ENCODE measurements at places on chromosomes 6 and 20.
A peak's percentile ranks its signal among the peaks of the same experiment; 100 is the strongest.

DNA sequence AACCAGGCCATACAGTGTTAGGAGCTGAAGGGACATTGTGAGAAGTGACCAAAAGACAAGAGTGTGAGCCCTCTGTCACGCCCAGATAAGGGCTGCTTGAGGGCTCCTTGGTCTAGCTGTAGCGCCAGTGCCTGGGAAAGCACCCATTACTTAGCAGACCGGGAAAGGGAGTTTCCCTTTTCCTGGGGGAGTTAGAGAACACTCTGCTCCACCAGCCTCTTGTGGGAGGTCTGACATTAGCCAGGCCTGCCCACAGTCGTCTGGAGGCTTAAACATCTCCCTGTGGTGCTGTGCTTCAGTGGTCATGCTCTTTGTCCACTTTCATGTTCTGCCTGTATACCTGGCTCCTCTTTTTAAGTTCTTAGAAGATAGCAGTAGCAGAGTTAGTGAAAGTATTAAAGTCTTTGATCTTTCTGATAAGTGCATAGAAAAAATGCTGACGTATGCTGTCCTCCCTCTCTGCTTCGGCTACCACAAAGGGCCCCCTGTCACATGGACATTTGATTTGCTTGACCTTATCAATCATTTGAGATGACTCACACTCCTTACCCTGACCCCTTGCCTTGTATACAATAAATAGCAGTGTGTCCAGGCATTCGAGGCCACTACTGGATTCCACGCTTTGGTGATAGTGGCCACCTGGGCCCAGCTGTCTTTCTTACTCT is 201.5 kb upstream of the ECI2 start:
- peak; percentile 80 for DNase-seq

DNA sequence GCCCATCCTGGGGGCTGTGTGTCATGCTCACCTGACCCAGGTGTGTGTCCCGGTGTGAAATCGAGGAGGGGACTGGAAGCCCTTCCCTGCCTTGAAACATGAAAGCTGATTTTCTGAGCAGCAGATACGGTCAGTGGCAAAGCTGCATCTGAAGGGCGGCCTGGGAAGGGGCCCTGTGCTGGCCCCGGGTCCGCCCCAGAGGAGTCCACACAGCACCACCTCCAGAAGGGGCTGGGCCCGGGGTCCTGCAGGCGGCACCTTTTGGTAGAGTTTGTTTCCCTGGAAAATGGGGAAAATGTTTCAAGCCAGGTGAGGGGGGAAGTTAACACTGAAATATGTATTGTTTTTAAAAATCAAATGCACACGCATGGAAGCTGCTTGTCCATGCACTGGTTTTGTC is 20.8 kb downstream of the UCKL1 start:
- no peak for DNase-seq

DNA sequence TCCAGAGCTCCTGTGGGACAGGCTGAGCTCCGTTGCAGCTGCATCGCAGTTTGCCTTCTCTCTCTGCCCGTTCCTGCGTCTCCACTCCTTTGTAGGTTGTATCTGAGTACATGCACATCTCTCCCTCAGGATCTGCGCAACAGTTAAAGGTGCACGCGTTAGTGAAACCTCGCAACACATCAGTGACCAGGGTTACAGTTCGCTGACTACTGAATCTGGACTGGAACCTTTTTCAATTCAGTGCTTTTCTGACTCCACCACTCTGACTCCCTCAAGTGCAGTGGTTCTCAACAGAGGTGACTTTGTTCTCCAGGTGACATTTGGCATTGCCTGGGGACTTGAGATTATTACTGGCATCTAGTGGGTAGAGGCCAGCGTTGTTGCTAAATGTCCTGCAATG is 44.0 kb downstream of the UST start:
- no peak for DNase-seq

DNA sequence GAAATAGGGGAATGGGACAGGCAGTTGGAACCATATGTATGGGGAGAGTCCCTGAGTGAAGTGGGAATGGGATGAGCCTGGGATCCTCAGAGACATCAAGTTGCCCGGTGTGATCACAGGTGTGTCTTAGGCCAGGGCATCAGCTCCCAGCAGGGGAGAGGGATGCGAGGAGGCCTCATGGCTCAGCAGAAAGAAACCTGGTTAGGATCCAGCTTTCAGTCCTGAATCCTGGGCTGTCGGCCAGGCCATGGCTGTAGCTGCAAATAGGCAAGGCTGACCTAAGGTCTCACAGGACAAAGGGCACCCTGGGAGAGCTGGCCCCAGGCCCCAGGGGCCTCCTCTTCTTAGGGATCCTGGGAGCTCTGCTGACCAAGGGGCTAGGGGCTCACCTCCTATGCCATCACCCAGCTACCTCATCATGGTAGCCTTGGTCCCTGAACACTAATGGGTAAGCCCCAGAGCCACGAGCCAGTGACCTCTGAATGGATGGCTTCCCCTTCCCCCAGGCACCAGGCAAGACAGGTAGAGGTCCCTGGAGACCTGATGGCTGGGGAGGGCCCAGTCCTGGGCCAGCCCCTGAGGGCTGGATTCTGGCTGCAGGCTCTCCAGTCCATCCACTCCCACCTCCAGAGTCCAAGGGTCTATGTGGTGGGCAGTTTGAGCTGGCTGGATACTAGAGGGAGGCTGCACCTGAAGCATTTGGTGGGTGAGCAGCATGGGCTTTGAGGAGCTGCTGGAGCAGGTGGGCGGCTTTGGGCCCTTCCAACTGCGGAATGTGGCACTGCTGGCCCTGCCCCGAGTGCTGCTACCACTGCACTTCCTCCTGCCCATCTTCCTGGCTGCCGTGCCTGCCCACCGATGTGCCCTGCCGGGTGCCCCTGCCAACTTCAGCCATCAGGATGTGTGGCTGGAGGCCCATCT is at the start of gene SLC22A7:
Gene SLC22A7, plus strand, starts transcription at position 617 of the 921 bp plus-strand sequence. Its CDS starts 99 bp downstream, at position 716.
- no peak for DNase-seq

DNA sequence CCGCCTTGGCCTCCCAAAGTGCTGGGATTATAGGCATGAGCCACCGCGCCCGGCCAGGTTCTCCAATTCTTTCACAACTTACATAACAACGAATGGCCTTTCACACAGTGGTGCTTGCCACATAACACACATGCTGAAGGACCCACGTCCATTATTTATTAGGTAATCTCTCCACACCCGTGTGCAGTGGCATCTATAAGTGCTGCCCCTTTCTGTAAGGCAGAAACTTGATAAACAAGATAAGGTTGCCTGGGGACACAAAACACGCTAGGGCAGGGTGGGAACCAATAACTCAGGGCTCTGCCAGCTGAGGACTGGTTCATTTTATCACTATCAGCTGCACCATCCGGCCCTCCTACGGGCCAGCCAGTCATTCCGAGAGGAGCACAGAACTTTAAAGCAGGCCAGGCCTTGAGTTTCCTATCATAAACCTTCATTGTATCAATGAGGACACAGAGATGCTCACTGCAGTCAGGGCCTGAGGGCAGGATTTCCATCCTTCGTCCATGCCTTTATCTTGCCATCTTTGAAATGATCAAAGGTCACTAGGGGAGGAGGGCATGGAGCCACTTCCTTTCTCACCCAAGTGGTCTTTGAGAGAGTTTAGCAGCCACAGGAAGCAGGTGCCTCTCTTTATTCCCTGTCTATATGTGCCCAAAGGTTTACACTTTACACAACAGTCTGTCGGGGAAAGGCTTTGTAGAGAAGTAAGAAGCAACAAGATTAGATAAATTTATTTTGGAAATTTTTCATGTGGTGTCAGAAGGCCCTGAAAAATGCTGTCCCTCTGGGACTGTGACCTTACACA is 37.6 kb downstream of the GPLD1 start:
- no peak for DNase-seq

GRCh38 chr20:46343975-46344357 is 35.7 kb upstream of the CDH22 start:
- no peak for DNase-seq

DNA sequence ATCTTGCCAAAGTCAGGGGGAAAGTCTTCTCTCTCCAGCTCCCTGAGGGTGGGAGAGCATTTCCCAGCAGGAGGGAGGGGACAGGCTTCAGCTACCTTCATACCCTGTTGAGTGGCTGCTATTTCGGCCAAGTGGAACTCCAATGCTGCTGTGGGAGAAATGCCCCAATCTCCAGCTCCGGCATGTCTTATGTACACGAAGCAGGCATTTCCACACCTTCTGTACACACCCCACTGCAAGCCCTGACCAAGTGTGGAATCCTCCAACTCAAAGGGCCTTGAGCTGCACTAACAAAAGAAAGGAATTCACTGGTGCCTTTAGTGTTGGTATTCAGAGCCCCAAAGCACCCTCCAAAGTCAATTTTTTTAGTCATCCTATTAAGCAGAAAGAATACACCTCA is 313.6 kb upstream of the NT5E start:
- DNase-seq = no peak

GRCh38 chr6:128024046-128024445 is 123.2 kb upstream of the THEMIS start:
- no peak for DNase-seq

DNA sequence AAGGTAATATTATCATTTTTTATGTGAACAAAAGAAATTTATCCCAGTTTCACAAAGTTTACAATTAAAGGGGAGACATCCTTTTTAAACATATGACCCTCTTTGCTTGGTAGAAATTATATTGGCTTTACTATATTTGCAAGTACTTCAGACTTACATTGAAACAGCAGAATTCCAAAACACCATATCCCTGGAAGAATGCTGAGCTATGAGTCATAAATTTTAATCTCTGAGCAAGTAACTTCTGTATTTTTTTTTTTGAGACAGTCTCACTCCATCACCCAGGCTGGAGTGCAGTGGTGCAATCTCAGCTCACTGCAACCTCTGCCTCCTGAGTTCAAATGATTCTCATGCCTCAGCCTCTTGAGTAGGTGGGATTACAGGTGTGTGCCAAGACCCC is 240.4 kb downstream of the TBC1D32 start:
- no peak for DNase-seq

DNA sequence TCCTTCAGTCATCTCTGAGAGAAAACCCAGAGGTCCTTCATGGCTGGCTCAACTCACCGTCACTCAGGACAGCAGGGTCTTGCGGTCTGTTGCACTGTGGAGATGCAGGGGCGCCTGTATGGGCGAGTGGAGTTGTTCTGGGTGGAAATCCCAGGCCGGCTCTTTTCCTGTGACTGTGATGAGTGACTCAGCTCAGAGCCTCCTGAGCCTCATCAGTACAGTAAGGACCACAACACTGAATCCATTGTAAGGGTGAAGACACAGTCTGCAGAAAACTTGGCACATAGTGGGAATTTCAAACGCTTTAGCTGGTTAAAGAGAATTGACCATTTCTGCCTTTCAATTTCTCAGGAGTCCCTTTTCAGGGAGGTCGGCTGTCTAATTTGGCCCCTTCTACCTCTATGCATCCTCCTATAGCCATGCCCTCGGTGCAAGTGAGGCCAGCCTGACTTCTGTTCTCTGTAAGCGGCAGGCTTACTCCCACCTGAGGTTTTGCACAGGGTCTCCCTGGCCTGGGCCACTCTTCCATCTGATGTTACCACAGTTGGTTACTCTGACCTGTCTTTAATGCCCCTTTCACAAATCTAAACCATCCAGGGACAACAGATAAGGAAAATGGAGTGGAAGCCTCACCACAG is 35.5 kb upstream of the TBXT start:
- DNase-seq = no peak

GRCh38 chr20:59577037-59577808 is 27.1 kb upstream of the PHACTR3 start:
- no peak for DNase-seq

GRCh38 chr6:103872233-103872632 is 987.5 kb downstream of the HACE1 start:
- DNase-seq = no peak

- DNase-seq = no peak
Observed at GRCh38 chr6:135514706-135515105, 17.2 kb upstream of the AHI1 start.

DNA sequence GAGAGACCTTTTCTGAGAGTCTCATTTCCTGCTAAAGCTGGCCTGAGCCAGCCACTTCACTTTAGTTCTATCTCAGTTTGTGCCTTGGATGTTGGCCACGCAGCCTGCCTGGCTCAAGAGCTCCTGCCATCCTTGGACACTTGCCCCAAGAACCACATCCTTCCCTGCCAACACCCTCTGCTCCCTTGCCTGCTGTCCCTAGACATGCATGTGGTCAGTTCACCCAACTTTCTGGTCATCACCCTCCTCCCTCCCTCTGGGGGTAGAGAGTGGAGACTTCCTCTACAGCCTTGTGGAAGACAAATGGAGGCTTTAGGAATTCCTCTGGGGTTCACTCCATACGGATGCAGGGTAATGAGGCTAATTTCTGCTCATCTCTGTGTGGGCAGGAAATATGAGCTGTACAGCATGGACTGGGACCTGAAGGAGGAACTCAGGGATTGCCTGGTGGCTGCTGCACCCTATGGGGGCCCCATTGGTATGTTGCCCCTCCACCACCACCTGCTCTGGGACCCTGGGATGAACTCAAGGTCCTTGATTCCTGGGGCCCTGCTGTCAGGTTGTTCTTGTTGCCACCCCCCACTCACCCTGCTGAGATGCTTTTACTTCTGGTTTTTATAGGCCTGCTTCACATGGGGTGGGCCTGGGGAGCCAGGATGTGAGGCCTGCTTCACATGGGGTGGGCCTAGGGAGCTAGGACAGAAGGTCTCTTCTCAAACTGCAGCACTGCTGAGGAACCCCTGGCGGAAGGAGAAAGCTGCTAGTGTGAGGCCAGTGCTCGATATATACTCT is 13.8 kb upstream of the PTPRA start:
- DNase-seq = no peak

DNA sequence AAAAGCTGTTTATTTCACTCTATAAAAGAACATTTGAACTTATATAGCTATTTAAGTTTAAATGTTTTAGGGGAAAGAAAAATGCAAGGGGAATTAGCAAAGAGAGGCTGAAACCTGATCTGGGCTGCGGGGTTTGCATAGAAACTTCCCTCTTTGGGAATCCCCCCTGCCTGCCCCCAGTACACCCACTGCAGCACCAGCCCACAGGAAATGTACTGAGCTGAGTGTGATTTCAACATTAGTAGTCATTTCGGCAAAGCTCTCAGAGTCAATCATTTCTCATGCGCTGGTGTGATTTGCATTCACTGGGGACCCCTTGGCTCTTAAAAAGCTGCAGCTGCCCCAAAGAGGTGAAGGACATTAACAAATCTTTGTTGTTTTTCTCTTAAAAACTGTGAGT is 859.4 kb downstream of the MAFB start:
- DNase-seq = no peak

DNA sequence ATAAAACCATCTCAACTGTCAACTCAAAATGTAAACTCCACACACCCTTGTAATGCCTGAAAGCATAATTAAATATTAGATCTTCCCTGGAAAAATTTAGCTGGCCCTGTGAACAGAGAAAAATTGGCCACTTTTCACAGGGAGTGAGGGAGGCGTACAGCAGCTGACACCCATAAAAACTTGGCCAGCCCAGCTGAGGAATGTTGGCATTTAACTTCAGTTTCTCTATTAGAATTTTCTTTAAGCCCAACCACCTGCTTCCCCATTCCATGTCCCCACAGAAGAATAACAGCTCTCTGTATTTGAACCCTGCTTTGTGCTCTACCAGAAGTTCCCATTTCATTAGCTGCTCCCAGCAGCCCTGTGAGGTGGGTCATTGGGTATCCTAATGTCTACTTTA is 41.0 kb downstream of the PKHD1 start:
- DNase-seq = no peak

DNA sequence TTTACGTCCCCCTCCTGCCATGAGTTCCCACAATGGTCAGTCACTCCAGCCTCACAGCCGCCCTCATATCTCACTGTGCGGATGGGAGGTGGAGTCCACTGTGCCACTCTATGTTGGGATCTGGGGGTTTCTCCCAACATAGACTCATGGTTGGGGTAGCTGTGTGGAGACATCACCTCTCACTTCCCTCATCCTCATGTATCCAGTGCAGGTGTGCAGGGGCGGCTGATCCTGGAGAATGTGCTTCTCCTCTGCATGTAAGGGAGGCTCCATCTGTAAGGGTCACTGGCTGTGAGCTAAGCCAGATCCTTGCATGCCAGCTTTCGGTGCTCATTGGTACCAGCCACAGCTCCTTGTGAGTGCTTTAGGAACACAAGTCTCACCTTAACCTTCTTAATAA is 400.8 kb downstream of the CDH26 start:
- DNase-seq = no peak
